Pancreas (tissue), 10 donors: ENCODE measurements at places on chromosomes 7 and 10. TPM values are rescaled to one million over a fixed set of nuclear protein-coding genes. Genes with fewer than 3 reads are reported as not detected.

The CREB3L2 gene
- total RNA-seq = 38.4 TPM

The FAM180A gene
- total RNA-seq = 0.32 TPM

The HSPA12A gene
- total RNA-seq = 4.7 TPM

The CALY gene
- total RNA-seq = 1.5 TPM

The RADIL gene
- total RNA-seq = 0.58 TPM

The CAV2 gene
- total RNA-seq = 15.0 TPM

The LIPF gene
- total RNA-seq = not detected

The STOX1 gene
- 0.73 TPM for total RNA-seq

The PAX4 gene
- 0.21 TPM for total RNA-seq

The RBM20 gene
- total RNA-seq = 0.79 TPM

The LMBR1 gene
- 23.4 TPM for total RNA-seq

The NDUFB8 gene
- 59.9 TPM for total RNA-seq

The FFAR4 gene
- total RNA-seq = 0.57 TPM

The RSPH10B2 gene
- not detected for total RNA-seq

GRCh38 chr7:78125884-78126283 lies 327.3 kb downstream of the PHTF2 start:
- DNase-seq = no peak

- no peak for DNase-seq
These were observed 21.5 kb downstream of the C10orf53 start for GRCh38 chr10:49700997-49701396.

GRCh38 chr7:23072922-23073321 lies 32.7 kb upstream of the KLHL7 start:
- DNase-seq = no peak

DNA sequence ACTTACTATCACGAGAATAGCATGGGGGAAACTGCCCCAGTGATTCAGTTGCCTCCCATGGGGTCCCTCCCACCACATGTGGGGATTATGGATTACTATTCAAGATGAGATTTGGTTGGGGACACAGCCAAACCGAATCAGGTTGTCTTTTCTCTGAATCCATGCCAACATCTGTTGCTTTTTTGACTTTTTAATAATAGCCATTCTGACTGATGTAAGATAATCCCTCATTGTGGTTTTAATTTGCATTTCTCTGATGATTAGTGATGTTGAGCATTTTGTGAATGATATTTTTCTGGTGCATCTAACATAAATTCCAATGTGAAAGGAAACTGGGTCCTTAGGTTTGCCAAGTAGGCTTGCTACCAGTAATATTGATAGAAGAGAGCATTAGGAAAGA lies 69.0 kb upstream of the ARHGAP21 start:
- no peak for DNase-seq

- no peak for DNase-seq
These were observed 369.4 kb downstream of the INHBA start for GRCh38 chr7:41333511-41333910.

GRCh38 chr10:57017356-57018037 lies 656.4 kb upstream of the ZWINT start:
- no peak for DNase-seq

DNA sequence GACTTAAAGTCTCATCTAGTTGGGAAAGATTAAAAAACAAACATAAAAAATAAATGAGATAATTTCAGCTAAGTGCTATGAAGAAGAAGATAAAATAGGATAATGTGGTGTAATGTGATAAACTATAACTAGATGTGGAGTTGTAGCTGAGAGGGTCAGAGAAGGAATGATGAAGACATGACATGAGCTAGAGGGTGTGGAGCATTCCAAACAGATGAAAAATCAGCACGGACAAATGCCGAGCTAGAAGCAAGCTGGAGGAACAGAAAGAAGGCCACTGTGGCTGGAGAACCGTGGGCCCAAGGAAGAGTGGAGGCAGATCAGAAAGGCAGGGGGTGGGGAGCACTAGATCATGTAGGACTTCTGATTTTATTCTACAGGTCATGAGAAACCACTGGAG lies 70.6 kb downstream of the CDK6 start:
- DNase-seq = no peak

- no peak for DNase-seq
These were observed 27.4 kb upstream of the ZNF438 start for GRCh38 chr10:31058795-31059703.

DNA sequence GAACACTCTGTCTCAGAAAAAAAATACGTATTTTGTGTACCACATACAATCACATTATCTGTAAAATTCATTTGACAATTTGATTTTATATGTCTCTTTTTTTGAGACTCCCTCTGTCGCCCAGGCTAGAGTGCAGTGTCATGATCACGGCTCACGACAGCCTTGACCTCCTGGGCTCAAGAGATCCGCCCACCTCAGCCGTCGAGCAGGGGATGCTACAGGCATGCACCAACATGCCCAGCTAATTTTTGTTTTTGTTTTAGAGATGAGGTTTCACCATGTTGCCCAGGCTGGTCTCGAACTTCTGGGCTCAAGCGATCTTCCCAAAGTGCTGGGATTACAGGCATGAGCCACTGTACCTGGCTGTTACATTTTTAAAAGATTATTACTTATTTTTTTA lies 11.6 kb upstream of the BAZ1B start:
- DNase-seq = no peak

DNA sequence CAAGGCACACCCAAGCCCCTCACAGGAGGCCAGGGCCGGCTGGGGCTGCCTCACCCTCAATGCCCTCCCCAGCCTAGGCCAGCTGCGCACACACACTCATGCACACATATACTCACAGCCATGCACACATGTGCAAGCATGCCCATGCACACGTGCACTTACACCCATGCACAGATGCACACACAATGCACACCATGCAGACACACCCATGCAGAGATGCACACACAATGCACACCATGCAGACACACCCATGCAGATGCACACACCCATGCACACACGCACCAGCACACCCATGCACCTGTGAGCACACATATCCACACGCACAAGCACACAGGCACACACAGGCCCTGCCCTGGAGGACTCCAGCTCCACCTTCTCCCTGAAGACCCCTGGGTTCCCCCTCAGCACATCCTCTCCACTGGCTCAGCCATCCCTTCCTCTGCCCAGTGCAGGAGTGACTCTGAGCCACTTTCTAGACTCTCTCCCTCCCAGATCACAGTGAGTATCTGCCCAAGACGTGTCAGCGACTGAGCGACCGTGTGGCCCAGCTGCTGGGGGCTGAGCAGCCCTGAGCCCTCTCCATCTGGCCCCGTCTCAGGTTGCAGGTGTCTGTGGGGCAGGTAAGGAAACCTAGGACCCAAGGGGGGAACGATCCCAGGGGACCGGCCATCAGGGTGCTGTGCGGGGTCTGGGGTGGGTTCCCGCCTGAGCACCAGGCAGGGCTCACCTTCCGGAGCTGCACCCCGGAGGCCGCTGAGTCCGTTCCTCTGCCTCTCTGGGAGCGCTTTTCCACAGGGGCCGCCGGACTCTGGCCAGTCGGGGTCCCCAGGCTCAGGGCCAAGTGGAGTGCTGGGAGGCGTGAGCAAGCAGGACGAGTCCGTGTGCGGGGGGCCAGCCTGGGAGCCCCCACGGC lies 25.8 kb downstream of the AP5Z1 start:
- no peak for DNase-seq

DNA sequence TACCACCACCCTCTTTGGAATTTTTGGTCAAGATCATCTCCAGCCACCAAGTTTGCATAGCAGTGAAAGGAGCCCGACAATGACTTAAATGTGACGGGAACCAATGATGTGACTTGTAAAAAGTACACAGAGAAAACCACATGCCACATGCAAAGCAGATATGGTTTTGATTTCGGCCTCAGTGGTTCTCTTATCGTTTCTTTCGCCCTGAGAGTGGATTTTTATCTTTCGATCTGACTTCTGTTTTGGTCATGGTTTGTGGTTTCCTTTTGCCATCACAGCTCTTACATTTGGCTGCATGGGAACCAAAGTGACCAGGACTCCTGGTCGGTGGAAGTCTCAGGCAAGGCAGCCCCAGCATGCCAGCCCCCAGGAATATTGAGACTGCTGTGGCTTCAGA lies 31.5 kb downstream of the TCF7L2 start:
- no peak for DNase-seq

GRCh38 chr10:61170594-61170993 lies 226.6 kb upstream of the RHOBTB1 start:
- DNase-seq = no peak

DNA sequence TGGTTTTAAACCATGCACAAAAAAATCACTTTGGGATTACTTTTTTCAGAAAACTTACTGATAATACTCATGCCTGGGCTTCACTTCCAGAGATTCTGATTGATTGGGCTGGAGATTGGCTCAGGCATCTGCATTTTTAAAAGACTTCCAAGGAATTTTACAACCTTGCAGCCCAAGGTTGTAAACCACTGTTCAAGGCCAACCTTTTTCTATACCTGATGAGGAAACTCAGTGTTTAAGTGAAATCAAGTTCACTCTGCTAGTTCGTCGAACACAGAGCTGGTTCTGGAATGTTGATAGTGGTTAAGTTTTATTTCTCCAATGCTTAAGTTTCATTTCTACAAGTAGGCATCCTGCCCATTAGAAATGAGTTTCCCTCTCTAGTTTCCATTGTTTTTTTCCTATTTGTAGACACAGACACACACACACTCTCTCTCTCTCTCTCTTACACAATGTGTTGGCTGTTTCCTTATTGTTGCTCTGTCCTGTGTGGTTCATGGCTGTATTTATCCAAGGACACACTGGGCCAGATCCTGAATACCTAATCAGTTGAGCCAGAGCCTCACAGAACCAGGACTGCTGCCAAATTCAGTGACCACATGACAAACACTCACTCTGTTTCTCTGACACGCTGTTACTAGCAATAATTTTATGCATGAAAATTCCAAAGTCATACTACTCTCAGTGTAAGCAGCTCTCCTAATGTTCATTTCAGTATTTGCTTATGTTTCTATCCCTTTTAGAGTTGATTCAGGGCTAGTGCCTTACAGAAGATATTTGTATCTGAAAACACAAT lies 3.7 kb upstream of the IFIT1B start:
- DNase-seq = peak; percentile 82

DNA sequence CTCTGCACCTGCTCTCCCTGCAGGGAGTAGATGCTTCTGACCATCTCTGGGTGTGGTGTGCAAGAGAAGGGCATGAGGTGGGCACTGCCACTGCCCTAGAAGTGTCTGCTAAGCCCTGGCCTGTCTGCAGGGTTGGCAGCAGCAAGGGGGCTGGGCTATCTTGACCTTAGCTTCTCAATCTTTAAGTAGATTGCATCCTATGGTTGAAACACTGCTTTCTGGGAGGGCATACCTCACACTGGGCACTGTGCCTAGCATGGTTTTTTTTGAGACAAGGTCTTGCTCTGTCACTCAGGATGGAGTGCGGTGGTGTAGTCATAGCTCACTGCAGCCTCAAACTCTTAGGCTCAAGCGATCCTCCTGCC lies 54.9 kb downstream of the CLIP2 start:
- no peak for DNase-seq

GRCh38 chr10:73758704-73759511 lies 14.7 kb downstream of the SEC24C start:
- DNase-seq = no peak

DNA sequence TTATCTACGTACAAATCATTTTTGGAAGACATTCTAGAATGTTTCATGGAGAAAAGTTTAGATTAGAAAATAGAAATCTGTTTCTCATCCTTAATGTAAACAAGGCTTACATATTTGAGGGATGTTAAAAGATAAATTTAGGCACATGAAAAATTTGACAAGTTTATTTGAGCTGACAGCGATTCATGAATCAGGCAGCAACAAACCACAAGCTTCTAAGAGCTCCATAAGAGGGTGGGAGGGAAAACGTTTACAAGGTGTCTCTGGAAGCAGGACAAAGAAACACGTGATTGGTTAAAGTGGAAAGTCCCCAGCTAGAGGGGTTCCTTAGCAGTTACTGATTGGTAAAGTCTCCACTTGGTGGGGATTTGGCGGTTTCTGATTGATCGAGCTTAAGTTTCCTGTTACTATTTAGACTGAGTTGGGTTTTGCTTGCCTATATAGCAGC lies 228.9 kb upstream of the PITRM1 start:
- no peak for DNase-seq

DNA sequence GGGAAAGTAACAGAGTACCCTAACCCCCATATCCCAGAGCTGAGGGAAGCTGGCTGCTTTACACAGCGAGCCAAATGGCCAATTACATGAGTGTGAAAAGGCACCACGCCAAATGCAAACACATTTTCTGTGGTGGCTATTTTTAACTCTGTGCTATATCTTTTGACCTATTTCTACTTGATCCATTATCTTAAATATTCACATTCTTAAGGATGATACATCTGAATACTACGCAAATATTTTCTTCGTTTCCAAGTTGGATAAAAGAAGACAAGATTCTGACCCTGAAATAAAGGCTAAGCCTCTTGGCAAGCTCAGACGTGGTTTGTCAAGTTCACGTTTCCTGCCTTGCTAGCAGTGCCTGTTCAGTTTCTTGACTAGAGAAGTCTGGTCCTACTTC lies 146.7 kb upstream of the TMEM196 start:
- DNase-seq = no peak

DNA sequence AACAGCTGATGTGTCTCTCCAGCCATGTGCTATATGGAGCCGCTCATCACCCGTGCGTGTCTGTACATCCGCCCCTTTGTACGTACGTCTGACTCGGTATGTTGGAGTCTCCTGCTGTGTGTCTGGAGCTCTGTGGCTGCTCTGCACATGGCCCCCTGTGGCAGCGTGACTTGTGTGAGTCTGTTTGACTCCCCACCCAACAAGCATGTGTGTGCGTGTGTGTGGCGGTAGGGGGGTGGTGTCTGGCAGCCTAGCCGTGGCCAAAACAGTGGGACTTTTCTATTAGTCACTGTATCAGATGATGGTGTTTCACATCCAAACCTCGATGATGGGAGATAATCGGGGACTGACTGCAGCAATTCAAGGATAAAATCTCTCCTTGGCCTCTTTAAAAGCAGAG lies 94.1 kb downstream of the COL13A1 start:
- no peak for DNase-seq

DNA sequence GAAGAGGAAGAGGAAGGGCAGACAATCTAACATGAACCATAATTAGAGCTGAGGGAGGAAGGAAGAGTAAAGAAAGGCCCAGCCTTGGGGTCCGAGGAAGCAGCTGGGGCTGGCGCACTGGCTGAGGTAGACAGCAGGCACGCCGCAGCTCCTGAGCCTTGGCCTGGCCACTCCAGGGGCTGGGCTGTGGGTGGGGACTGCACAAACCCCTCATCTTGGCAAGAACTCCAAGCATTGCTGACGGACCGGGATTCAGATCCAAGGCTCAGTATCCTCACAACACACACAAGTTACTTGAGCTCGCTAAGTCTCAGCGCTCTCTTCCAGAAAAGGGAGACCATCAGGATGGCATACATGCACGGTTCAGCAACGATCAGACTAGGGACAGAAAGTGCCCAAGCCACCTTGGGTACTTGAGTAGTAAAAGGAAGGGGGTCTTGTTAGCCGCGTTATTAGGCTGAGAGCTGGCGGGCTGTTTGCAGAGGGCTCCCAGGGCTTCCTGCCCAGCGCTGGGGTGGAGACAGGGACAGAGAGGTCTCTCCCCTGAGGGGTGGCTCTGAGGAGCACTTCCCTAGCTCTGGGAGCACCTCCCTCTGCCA lies 4.5 kb downstream of the TNS3 start:
- DNase-seq = no peak

DNA sequence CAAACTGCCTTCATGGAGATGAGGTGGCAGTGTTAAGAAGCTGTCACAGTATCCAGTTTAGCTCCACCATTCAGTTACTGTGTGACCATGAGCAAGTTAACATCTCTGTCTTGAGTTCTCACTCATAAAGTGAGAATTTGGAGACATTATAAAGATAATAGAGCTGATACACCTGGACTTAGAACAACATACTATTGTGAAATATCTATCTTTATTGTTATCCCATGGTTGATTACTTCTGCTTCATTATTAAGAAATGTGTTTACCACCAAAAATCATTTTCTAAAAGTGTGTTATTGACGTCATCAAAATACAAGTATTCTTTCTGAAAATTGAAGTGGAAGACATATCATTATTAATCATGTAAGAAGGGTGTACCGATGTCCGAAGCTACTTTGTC lies 166.9 kb downstream of the SEMA3A start:
- DNase-seq = no peak
